SHP77 (cell line): ENCODE measurements at places on chromosomes 5 and 9.
A peak's percentile ranks its signal among the peaks of the same experiment; 100 is the strongest.

GRCh38 chr5:169164481-169164925 is 136.4 kb downstream of the SLIT3 start:
- no peak for DNase-seq

- DNase-seq: no peak
Observed at GRCh38 chr5:131783874-131784273, 12.9 kb downstream of the FNIP1 start.

DNA sequence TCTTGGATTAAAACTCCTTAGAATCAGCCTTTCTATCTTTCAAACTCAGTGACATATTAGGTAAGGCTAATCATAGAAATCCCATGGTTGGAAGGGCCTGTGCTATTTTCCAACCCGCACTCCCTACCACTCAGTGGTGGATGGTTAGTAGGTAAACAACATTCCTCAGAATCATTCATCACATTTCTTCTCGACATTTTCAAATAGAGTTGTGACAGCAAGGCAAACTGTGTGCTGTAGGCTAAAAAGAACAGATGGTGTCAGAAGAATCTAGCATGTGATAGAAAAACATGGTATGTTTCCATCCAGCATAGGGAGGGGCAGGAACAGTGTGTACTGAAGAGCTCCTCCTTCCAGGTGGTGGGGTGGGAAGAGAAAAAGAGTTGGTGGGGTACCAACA is 227.3 kb upstream of the NMUR2 start:
- DNase-seq: no peak

- no peak for DNase-seq
Observed at GRCh38 chr5:79091064-79091463, 20.5 kb upstream of the BHMT start.

DNA sequence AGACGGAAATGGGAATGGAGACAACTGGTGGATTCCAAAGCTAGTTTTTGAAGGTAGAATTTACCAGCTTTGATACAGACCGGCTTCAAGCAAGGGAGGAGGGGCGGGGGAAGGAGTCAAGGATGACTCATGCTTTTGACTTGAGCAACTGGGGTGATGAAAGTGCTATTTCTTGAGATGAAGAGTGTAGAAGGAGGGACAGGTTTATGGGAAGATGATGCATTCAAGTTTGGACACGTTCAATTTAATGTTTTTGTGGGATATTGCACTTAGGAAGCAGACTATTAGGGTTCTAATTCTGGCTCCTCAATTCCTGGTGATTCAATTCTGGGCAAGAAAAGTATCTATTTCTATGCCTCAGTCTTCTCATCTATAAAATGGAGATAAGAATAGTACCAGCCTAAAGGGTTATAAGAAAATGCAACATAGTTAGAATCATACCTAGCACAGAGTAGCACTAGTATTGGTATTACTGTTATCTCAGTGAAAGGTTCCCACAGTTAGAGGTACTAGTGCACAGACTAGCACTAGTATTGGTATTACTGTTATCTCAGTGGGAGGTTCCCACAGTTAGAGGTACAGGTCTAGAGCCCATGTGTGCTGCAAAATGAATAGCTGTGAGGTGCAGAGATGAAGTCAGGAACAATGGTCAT is 4.6 kb downstream of the NIPAL4 start:
- DNase-seq: no peak

- DNase-seq: no peak
Observed at GRCh38 chr9:127050591-127051001, 71.8 kb downstream of the ANGPTL2 start.

DNA sequence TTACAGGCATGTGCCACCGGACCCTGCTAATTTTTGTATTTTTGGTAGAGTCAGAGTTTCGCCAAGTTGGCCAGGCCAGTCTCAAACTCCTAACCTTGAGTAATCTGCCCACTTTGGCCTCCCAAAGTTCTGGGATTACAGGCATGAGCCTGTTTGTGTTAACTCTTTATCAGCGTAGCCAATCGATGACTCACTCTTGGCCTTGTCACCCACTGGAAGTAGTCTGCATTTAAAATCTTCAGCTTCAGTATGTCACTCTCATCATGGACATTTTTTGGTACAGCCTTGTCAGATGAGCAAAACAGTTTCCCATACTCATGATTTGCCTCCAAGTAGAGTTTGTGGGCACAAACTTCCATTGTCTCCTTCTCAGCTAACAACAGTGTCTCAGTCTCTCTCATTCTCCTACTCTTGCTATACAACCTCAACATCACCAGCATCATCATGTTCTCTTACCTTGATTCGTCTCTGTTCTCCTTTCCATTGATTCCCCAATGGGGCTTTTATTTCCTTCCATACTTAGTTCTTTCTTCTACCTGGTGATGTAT is 22.5 kb downstream of the MUSK start:
- DNase-seq: no peak

- peak; percentile 7 for DNase-seq
Observed at GRCh38 chr9:34701023-34701768, 8.7 kb downstream of the CCL21 start.

DNA sequence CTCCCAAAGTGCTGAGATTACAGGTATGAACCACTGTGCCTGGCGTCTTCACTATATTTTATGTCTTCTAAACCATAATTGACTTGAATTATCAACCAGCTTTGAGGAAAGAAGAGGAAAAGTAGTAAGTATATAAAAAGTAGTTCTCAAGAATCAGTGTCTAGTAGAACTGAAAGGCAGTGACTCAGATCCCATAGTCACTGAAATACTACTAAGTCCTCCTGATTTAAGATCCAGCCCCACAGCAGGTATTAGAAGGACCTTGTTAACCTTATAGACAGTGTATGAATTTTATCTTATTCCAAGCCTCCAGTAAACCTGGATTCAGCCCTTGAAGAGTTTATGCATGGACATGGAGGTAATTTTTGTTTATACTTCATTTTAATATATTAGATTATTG is 31.5 kb downstream of the LNPEP start:
- no peak for DNase-seq

DNA sequence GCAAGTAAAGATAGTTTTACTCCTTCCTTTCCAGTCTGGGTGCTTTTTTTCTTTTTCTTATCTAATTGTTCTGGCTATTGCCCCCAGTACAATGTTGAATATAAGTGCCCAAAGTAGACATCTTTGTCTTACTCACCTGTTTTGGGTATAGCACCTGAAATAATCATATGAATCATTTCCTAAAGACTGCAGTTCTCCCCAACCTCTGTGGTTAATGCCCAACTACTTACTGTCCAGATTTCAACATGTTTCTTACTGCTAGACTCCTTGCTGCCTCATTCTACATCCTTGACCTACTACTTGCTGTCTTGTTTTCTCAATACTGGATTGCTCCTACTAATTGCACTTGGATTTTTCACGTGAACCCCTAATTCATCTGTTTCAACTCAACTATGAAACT is 8.8 kb upstream of the HSDL2 start:
- no peak for DNase-seq

DNA sequence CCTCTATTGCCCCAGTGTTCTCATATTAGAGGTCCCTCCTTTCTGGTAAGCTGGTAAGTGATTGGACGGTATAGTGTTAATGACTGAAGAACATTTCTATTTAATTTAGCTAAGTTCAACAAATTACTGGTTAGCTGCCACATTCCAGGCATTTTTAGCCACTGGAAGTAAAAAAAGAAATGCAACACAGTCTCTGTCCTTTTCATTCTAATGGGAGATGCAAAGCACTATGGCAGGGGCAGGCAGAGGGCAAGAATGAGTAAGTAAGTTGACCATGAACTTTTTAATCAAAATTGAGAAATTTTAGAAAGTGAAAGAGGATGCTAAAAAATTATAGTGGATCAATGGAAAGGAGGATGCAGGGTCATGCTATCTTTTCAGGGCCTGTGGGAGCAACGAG is 137.4 kb downstream of the GPBP1 start:
- DNase-seq: no peak

GRCh38 chr5:151657114-151657513 is 29.6 kb downstream of the SPARC start:
- no peak for DNase-seq

DNA sequence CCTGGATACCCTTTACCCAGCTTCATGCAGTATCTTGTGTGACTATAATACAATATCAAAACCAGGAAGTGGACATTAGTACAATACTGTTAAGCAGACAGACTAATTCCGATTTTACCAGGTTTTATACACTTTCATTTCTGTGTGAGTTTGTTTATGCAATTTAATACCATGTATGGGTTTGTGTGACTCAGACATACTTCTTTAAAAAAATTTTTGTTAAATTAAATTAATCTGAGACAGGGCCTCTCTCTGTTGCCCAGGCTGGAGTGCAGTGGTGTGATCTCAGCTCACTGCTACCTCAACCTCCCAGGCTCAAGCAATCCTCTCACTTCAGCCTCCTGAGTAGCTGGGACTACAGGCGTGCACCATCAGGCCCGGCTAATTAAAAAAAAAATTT is 156.8 kb downstream of the GAPVD1 start:
- DNase-seq: no peak

DNA sequence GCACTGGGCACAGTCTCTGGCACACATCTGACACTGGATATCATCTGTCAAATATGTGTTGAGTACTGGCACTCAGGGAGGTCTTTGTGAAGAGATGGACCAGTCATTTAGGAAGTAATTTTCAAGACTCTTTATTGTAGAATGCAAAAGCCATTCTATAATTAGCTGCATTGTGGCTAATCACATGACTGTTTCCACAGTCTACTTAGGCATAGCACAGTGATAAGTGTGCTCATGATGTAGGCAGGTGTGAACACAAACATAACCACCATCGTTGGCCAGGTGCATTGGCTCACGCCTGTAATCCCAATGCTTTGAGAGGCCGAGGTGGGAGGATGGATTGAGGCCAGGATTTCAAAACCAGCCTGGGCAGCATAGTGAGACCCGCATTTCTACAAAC is 62.2 kb downstream of the CFAP77 start:
- DNase-seq: peak; percentile 49

GRCh38 chr5:115126303-115126702 is 43.4 kb downstream of the TRIM36 start:
- no peak for DNase-seq

DNA sequence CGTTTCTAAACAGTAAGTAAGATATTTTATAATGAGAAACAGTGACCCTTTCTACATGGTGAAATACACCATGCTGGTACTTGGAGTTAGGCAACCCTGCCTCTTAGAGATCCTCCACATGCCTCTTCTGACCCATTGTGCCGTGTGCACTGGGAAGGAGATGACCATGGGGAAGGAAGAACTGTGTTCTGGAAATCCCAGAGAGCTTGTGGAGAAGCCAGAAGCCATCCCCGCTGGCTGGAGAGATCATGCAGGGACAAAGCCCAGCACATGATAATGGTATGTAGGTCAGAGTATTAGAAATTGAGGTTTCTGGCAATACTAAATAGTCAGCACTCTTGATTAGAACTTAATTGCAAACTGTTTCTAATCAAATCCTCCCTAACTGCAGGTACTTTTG is 307.3 kb downstream of the FBXL7 start:
- DNase-seq: no peak

DNA sequence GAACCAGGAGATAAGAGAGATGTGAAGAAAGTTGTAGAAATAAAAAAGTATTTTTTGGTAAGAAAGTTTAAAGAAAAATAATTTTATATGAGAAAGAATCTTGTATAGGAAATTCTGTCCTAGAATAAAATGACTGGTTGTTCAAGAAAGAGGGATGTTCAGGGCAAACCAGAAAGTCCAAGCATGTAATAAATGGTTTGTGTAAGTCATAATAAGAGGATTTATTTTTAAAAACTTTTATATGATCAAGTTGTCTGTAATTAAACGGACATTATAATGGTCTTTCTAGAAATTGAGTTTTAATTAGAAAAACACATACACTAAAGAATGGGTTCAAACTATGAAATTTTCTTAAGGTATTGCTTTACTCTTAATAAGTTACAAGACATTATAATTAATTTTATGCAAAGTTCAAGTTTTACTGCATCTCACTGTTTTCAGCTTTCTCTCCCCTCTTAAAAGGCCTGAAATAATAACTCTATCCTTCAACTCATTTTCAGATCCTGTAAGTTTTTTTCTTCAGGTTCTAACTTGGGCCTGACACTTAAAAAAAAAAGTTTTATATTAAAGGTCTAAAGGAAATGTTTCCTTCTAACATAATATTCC is 56.1 kb upstream of the ZNF300 start:
- no peak for DNase-seq

- DNase-seq: no peak
Observed at GRCh38 chr9:89779405-89780203, 174.8 kb downstream of the GADD45G start.

DNA sequence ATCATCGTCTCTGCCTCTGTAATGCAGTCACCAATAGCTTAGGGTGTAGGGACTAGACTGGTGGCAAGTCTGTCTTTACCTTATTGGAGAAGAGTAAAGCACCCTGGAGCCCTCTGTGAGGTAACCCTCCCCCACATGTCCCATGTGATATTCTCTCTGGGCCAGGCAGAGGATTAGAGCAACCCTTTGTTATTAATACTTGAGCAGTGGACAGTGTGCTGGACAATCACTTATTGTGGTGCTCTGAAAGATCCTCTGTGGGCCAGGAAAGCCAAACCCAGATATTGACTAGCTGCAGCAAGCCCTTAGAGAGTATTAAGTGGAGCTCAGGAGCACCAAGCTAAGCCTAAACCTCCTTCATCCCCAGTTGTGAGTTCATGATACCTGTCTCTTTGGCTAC is 139.7 kb upstream of the RUSC2 start:
- no peak for DNase-seq

DNA sequence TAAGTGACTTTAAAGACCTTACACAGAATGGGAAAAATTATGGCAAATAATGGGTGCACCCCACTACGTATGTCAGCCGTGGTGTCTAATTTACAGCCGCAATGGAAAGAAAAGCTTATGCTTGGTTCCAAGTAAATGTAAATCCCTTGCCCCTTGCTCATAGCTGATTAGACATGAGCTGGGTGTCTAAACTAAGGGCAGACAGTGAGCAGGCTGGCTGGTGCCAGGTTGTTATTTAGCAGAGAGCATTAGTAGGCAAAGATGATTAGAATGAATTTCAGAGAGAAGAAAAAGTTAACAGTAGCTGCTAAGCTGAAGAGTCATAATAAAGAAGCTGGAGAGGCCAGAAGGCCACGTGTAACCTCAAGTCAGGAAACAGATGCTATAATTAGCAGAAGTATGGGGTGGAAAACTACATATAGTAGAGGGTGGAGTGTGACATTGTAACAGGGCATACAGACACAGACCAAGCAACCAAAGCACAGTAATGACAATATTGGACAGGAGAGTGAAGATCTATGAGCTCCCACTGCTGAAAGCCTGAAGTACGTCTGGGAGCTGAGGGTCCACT is 257.7 kb downstream of the MCTP1 start:
- DNase-seq: no peak

DNA sequence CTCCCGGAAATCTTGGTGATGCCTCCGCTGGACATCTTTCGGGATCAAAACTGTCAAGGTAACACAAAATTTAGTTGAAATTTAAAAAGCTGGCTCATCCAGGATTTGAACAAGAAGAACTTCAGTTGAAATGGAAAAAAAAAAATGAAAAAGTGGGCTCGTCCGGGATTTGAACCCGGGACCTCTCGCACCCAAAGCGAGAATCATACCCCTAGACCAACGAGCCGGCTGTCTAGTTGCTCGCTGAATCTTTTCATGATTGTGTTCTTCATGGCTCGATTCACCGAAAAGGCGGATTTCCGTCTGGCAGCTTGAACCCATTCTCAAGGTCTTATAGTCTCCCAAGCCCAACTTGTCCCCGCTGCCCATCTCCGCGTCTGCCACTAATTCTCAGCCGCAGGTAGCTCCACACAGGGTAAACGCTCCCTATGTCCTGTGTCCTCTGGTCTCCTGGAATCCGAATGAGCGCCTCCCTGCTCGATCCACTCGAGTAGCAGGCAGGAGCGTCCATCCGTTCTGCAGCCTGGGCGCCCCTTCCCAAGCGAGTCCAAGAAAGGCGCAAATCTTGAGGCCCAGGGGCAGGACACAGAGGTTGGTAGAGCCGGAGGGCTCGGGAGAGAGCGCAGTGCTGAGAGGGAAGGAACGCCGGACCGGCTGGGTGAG is 16.2 kb downstream of the TRIM7 start:
- no peak for DNase-seq
